ENCODE measurements at places on chromosomes 11 and 22. TPM values are rescaled to one million over a fixed set of nuclear protein-coding genes. Genes with fewer than 3 reads are reported as not detected.

MOV10L1 gene
- 0.33 TPM for total RNA-seq

OR4A16 gene
- total RNA-seq, result not detected

CEP126 gene
- total RNA-seq, result 0.11 TPM

CCDC117 gene
- 18.7 TPM for total RNA-seq

FGF19 gene
- total RNA-seq, result 0.11 TPM

DNA sequence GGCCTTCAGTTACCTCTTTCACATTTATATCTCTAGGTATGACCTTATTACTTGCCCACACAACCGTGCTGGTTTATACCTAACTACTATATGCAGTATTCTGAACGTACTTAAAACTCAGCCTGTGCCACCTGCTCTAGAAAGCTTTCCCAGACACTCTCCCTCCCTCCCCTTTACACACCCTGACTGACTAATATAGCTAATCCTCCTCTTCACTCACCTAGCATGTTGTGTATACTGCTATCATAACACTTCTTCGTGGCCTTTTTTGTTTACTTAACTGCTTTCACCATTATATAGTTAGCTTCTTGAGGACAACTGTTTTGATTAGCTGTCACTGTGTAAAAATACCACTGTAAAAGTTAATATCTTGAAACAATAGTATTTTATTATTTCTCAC, 23.5 kb downstream of the RNF214 start:
- DNase-seq, result no peak

GRCh38 chr11:46389450-46390330, 1.9 kb downstream of the CHRM4 start:
- DNase-seq, result peak; percentile 81

GRCh38 chr11:55457641-55458040, 89.9 kb downstream of the OR4A15 start:
- DNase-seq, result no peak

MRGPRX4 gene
- total RNA-seq, result not detected

- no peak for DNase-seq
Measured at GRCh38 chr11:12280838-12281565, 96.4 kb upstream of the PARVA start.

- DNase-seq, result no peak
Measured at GRCh38 chr11:118899706-118900360, 16.1 kb downstream of the CXCR5 start.

GRCh38 chr11:64834723-64835615, 9.5 kb downstream of the CDC42BPG start:
- no peak for DNase-seq

- DNase-seq, result peak; percentile 47
Measured at GRCh38 chr22:42933485-42934091, 76.5 kb upstream of the ARFGAP3 start.

- DNase-seq, result no peak
Measured at GRCh38 chr11:96741068-96741467, 351.3 kb downstream of the JRKL start.

GRCh38 chr11:123176785-123177184, 18.3 kb downstream of the CLMP start:
- no peak for DNase-seq

DNA sequence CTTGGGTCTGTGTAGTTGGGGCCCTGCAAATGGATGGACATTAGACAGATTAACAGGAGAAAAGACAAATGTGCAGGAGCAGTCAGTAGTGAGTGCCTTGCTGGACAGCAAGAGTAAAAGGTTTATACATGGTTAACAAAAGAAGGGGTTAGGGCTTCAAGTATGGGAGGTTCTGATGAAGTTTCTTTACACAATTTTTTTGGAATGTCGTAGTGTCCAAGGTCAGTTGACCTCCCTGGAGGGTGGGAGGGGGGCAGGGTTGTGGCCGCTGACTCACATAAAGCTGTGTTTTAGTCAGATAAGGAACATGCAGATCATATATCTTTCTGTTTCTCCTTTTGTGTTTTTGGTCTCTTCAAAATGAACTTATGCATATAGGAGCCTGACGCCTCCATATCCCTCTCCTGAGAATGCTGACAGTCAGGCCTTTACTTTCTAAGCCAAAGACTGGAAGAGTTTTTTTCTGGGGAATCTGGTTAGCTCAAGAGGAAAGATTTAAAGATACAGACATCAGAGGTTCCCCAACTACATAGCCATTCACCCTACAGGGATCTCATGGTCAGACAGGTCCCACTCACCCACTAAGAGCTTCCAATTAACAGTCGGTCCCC, 134.3 kb downstream of the NECTIN1 start:
- DNase-seq, result peak; percentile 84

- DNase-seq, result no peak
Measured at GRCh38 chr11:62536301-62536957, 10.2 kb downstream of the AHNAK start.

BIRC3 gene
- total RNA-seq, result 0.58 TPM

OR2AT4 gene
- total RNA-seq, result 2.3 TPM

- DNase-seq, result no peak
Measured at GRCh38 chr11:17538054-17538453, 6.2 kb downstream of the USH1C start.

DNA sequence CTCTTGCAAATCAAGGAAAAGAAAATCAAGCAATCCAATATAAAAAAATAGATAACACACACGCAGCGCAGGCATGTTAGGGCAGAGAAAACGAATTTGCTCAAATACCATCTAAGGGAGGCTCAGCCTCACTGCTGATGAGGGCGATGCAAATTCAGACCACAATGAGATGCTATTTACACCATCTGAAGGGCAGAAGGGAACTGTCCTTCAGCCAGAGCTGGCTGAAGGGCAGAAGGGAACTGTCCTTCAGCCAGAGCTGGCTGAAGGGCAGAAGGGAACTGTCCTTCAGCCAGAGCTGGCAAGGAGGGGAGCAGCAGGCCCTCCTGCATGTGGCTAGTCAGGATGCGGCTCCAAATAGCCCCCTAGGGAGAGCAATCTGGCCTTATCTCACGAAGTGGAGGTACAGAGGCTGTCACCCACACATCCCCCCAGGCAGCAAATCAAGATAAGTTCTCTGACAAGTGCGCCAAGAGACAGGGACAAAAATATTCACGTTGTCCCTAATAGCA, 7.6 kb upstream of the SLC39A13 start:
- peak; percentile 45 for DNase-seq
